Ureter (tissue), 1 donor: ENCODE measurements at places on chromosomes 12 and 14. TPM values are rescaled to one million over a fixed set of nuclear protein-coding genes. Genes with fewer than 3 reads are reported as not detected.

Gene MTA1
- 169 TPM for total RNA-seq

Gene RPL36AL
- 176 TPM for total RNA-seq

Gene CEBPE
- not detected for total RNA-seq

Gene FSCB
- total RNA-seq, result 0.49 TPM

Gene GZMH
- 1.3 TPM for total RNA-seq

Gene PTPN6
- 40.4 TPM for total RNA-seq

Gene RNASE2
- 1.1 TPM for total RNA-seq

Gene TMEM63C
- total RNA-seq, result 0.55 TPM

Gene LMO3
- total RNA-seq, result 12.9 TPM

Gene ZFYVE26
- total RNA-seq, result 33.7 TPM

Gene SLC16A7
- 33.4 TPM for total RNA-seq

Gene NAV3
- total RNA-seq, result 43.1 TPM

Gene GPRC5A
- 26.2 TPM for total RNA-seq

Gene SOAT2
- total RNA-seq, result 0.18 TPM

Gene HOXC4
- total RNA-seq, result 3.5 TPM

Gene NFE2
- total RNA-seq, result 0.57 TPM

Gene TAS2R20
- total RNA-seq, result 6.1 TPM

Gene PMEL
- total RNA-seq, result 5.8 TPM

Gene GPRC5D
- 0.47 TPM for total RNA-seq

Gene SIRT4
- not detected for total RNA-seq

Gene GDF3
- not detected for total RNA-seq
